CD4-positive, alpha-beta T cell treated with Interleukin-6 at 100 ng/mL for 8 hours (primary cell): ENCODE measurements at places on chromosomes 13 and 19.

GRCh38 chr19:40646743-40647254 lies 43.7 kb downstream of the NUMBL start:
- DNase-seq = no peak

DNA sequence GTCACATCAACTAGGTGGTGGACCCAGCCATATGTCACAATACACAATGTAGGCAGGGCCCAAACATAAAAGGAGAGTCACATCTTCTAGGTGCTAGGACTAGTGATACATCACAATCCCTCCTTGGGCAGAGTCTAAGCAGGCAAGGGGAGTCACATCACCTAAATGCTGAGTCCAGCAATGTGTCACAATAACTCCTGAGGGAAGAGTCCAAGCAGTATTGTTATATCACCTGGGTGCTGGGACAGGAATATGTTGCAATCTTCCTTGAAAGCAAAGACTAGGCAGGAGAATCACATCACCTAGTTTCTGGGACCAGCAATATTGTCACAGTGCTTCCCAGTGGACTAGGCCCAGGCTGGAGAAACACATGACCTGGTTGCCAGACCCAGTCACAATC lies 29.4 kb upstream of the ZNF729 start:
- DNase-seq = no peak

DNA sequence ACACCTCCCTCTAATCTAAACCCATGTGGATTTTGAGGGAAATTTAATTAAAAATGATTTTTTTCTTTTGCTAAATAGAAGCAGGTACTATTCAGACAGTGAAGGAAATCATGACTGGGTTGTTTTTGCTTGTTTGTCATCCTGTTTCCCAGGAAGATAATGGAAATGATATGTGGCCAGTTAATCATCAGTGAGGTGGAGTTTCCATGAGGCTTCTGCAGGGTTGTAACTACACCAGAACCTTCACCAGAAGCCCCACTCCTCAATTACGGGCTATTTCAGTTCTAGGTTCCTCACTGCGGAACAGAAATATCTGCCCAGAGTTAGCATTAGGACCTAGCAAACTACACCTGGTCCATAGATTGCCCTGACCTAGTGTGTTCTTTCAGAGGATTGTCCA lies 394.0 kb downstream of the DLEU7 start:
- no peak for DNase-seq

DNA sequence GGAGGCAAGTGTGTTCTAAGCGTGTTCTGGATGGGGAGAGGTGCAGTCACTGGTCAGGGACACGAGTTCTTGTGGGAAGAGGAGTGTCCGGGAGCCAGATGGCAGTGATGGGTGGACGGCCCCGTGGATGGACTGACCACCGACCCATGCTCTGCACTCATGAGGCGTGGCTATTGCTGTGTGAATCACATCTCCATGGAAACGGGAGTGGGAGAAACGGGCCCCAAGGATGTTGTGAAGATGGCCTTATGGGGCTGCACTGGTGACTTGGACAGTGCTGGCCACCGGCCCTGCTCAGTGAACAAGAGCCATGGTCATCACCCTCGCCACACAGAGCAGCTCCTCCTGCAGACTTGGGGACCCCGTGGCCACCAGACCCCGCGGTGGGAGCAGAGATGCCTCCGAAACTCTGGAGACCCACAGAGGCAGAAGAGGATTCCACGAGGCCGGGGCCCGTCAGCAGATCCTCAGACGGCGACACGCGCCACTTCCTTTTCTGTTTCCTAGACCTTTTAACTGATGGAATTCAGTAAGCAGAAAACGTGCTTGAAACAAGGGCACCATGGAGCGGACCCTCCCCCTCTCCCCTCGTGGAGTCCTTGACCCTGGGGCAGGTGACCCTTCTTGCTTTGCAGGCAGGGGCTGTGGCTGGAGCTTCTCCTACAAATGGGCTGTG lies 47.5 kb downstream of the GAS6 start:
- DNase-seq = no peak

GRCh38 chr19:56837004-56837403 lies 3.5 kb downstream of the PEG3 start:
- no peak for DNase-seq

DNA sequence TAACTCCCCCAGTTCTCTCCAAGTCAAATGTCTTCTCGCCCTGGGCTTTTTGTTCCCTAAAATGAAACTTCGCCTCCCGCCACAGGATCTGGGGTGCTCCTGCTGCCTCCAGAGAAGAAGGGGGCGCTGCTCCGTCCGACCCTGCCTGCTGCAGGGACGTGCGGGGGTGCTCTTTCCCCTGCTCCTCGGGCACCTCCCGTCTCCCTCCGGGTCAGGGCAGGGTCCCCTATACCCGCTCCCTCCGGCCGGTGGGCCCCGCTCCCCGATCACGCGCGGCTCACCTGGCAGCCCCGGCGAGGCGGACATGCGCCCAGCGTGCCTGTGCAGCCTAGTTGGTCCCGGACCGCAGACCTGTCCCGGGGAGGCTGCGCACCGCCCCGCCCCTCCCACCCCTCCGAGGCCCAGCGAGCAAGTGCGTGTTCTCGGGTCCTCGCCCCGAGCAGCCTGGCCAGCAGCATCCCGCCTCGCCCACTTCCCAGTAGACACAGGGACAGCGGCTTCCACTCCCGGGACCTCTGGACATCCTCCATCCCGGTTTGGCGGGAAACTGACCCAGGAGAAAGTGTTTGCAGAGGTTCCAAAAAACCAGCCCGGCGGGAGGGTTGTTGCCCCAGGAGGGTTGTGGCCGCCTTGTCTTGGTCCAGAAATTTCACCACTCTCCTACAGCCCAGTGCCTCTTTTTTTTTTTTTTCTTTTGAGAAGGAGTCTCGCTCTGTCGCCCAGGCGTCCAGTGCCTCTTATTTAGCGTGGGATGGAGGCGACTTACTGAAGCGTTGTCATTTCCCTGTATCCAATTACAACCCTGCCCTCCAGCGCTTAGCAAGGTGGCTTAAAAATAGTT lies at the start of gene OXGR1:
Gene OXGR1, minus strand, starts transcription at position 460 of the 841 bp plus-strand sequence. CDS start 6,717 bp downstream, outside the sequence.
- no peak for DNase-seq
